Naive thymus-derived CD4-positive, alpha-beta T cell (primary cell): ENCODE measurements at places on chromosomes 6 and 20.

- DNase-seq = no peak
These were observed 105.2 kb upstream of the LRFN2 start for GRCh38 chr6:40692337-40692736.

GRCh38 chr6:21663966-21664313 is 70.4 kb downstream of the SOX4 start:
- no peak for DNase-seq

GRCh38 chr6:125307964-125308615 is 6.3 kb upstream of the HDDC2 start:
- no peak for DNase-seq

DNA sequence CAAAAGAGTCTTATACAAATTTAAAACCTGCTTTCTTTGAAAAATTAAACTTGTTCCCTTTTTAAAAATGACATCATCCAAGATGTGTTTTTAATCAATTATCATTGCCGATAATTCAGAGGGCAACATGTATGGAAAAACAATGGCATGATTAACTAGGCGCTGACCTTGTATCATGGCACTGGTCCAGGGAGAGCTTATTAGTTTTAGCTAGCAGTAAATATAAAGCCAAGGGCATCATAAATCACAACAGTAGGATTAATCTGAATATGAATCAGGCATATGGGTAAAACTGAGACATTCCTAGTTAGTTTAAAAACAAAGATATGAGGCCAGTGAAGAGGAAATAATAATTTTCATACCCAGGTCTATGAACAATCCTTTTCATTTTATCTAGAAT is 374.0 kb downstream of the HDGFL1 start:
- DNase-seq = no peak

DNA sequence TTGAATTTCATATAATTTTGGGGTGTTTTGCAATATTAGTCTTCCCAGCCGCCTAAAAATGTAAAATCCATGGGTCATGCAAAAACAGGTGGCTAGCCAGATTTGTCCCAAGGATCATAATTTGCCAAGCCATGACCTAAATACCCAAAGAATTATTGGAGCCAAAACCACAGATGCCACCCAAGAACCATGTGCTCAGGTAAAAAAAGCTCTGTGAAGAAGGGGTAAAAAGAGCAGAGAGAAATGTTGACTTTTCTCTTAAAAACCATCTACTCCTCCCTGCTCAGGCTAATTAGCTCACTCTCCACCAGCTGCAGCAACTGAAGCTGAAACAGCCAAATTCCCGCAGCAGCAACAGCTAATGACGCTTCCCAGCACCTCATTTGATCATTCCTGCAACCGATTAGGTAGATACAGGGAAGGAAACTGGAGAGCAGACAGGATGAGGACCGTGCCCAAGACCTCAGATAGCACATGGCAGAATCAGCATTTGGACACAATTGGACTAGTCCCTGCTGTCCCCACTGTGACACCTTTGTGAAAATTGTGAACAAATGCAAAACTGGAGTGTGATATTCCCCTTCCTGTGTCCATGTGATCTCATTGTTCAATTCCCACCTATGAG is 107.9 kb upstream of the NXT1 start:
- DNase-seq = no peak

DNA sequence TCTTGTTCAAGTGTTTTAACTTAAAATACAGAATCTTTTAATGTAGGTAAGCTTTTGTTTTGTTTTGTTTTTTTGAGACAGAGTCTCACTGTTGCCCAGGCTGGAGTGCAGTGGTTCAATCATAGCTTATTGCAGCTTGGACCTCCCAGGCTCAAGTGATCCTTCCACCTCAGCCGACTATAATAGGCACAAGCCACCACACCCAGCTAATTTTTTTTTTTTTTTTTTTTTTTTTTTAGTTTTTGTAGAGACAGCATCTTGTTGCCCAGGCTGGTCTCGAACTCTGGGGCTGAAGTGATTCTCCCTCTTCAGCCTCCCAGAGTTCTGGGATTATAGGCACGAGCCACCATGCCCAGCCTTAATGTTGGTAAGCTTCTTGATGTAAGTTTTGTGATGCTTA is 3.3 kb downstream of the EFHC1 start:
- DNase-seq = no peak
